ENCODE measurements at places on chromosomes 2 and 18.
A peak's percentile ranks its signal among the peaks of the same experiment; 100 is the strongest.

DNA sequence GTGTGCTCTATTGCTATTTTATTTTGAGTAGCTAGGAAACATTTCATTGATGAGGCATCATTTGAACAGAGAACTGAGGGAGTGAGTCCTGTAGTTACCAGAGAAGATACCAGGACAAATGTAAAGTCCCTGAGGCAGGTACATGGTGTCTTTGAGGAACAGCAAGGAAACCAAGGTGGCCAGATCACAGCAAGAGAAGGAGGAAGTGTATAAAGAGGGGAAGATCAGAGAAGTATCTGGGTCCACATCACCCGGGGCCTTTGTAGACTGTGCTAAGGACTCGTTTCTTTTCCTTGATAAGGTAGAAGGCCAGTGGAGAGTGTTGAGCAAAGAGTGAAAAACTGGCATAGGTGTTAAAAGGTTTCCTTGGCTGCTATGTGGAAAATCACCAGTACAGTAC is 34.8 kb upstream of the PLB1 start:
- no peak for DNase-seq

DNA sequence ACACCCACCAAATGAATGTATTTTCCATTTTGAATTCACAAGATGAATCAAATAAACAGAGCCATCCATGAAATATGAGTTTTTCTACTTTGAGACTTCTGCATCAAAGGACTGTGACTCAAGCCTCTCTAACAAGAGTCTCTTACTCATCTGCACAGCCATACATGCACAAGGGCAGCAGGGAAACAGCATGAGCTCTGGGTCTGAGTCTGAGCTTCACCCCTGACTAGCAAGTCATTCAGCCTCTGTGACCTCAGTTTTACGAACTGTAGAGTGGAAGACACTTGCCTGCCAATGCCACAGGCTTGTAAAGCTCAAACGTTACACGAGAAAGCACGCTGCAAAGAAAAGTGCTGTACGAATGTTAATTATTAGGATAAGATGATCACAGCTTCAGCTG is 42.9 kb downstream of the MREG start:
- DNase-seq = peak; percentile 9

DNA sequence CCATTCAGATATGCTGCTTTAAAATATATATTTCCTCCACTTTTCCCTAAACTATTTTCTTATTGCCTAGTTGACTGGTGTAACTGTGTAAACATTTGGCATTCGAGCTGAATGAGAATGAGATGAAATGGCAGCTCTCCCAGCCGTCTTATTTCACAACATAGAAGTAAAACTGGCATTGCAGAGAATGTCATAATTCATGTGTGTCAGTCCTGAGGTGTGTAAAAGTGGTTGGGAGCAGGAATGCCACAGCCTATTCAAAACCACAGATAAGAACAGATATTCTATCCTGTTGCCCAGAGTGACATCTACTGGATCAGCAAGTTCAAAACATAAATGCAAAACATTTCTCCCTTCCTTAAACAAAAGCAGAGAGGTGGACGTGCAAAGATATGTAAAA is 565.5 kb upstream of the CHAC2 start:
- no peak for DNase-seq

GRCh38 chr18:3193331-3193730 is 26.4 kb downstream of the MYOM1 start:
- no peak for DNase-seq

DNA sequence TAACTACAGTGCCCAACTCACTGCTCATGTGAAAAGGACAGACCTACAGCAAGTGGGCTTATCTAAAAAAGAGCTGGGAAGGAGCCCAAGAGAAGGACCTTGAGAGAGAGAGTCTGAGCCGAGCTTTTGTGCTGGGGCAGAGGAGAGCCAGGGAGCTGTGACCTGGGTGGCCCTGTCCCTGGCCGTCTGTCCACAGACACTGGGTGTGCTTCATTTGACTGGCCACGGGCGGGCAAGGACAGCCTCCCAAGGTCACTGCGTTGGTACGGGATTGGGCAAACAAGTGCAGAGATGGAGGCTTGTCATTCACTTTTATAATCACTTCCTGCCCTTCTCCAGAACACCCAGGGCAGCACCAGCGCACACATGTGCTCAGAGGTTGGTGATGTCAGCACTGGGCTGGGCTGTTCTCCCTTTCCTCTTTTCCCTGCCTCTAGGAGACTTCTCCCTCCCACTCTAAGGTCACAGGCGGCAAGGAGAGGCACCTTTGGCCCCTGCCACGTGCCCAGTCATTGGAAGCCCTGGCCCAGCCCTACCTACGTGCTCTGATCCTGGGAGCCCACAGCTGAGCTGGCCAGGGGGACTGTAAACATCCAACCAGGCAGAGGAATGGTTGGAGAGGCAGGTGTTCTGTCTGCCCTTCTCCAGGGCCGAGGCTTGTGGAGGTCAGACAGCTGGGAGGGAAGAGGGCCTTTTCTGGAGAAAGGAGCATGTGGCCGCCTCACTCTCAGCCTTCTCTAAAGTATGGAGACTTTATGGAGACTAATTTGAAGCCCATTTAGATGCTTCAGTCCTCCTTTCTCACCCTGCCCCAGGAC is 6.4 kb upstream of the PSD4 start:
- DNase-seq = peak; percentile 51

DNA sequence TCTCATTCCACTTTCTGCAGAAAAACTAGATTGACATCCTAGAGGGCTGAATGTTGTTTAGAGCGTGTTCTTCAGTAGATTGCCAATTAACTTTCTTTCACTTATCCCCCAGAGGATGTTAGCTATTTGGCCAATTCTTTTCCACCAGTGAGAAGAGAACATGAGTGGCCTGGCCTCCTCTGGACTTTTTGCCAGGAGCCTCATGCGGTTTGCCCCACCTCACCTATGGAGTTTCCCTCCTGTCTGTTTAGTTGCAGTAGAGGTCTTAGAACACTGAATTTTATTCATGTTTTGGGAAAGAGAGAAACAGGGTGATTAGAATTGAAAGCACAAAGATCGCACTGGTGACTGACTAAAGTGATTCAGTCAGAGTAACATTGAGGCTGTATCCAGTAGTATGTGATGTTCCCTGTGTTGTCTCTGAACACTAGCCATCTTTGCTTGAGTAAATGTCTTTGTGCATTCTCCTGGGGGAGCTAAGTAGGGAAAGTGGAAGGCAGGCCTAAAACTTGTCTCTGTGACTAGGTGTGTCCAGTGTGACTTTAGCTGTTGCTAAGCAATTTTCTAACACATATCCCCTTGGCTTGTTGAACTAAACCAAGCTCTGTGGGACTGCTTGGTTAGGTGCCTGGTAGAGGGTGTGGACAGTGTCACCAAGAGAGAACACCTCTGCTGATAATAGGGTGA is 34.0 kb downstream of the UGP2 start:
- no peak for DNase-seq

DNA sequence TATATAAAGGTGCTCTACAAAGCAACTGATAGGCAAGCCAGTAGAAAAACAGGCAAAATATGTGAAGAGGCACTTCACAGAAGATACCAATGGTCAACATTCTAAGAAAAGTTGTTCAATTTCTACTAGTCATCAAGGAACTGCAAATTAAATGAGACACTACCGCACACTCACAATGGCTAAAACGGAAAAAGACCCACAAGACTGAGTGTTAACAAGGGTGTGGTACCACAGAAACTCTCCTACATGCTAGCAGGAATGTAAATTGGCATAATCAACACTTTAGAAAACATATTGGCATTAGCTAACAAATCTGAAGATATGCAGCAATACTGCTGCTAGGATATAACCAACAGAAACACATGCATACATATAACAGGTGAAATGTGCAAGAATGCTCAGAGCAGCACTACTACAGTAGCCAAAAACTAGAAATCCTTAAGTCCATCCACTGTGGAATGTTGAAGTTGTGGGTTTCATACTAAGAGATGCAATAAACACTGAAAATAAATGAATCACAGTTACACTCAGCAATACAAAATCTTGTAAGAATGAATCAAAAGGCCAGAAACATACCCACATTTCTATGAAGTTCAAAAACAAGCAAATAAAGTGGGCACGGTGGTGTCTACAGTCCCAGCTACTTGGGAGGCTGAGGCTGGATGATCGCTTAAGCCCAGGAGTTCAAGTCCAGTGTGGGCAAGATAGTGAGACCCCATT is 9.2 kb downstream of the RNU4ATAC start:
- DNase-seq = no peak

DNA sequence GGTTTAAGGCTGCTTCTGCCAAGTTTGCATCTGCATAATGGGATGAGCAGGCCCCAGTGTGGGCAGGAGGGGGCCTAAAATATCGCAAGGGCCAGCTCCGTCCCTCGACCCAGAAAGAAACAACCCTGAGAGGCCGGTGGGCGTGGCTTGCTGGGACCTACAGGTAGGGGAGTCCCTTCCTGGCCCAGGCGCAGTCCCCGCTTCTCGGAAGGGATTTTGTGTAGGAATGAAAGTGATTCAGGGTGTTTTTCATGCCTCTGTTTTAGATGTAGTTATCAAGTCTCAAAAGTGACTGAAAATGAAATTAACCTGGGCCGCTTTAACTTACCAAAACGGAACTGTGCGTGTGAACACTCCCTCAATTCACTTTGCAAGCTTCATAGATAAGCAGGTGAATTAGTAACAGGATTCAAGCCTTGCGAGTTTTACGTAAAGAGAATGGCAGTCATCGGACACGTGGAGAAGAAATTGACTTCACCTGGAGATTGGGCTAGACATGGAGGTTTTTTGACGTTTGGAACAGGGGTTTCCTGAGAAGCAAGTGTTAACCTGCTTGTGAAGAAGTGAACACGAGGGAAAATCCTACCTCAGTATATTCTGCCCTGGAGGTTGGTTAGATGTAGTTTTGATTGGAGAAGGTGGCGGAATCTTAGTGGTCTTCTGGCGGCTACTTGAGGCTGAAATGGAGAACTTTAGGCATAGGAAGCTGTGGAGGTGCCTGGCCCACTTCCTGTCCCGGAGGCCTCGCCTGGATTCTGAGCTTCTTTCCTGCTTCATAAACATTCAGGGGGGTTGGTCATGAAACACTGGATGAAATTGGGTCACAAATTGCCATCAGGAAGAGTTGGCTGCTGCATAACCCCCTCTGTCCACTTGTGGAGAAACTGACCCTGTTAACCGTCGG is 1.7 kb downstream of the NCK2 start:
- DNase-seq = peak; percentile 91

- no peak for DNase-seq
Measured at GRCh38 chr18:38481576-38481975, 916.0 kb upstream of the CELF4 start.

DNA sequence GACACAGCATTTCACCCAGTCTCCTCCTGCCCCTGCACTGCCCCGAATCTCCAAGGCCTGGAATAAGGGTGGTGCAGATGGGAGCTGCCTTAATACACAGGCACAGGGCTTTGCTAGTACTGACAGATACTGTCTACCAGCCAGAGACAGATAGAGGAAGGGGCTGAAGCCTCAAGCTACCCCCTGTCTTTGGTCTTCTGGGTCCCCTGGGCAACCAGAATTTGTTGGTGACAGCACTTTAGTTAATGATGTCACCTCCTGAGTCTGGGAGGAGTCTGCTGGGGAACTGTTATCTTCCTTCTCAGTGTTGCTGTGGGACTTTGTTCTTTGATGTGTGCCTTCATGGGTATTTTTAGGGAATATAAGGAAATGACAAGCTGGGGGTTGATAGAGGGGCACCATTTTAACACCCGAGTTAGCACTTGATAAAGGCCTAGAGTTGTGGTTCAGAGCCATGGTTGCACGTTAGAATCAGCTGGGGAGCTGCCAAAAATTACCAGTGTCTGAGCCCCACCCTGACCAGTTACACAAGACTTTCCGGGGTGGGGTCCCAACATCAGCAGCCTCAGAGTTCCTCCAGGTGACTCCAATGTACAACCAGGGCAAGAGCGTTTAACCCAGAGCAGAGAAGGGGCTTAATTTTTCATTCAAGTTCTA is 136.8 kb downstream of the SMAD7 start:
- DNase-seq = no peak

GRCh38 chr2:209685963-209686362 is 85.7 kb upstream of the UNC80 start:
- DNase-seq = no peak

GRCh38 chr2:149129433-149129832 is 90.9 kb downstream of the LYPD6B start:
- DNase-seq = no peak

- DNase-seq = no peak
Measured at GRCh38 chr2:187617905-187618304, 63.7 kb upstream of the TFPI start.

- no peak for DNase-seq
Measured at GRCh38 chr18:75923169-75923568, 495.7 kb upstream of the SMIM21 start.

DNA sequence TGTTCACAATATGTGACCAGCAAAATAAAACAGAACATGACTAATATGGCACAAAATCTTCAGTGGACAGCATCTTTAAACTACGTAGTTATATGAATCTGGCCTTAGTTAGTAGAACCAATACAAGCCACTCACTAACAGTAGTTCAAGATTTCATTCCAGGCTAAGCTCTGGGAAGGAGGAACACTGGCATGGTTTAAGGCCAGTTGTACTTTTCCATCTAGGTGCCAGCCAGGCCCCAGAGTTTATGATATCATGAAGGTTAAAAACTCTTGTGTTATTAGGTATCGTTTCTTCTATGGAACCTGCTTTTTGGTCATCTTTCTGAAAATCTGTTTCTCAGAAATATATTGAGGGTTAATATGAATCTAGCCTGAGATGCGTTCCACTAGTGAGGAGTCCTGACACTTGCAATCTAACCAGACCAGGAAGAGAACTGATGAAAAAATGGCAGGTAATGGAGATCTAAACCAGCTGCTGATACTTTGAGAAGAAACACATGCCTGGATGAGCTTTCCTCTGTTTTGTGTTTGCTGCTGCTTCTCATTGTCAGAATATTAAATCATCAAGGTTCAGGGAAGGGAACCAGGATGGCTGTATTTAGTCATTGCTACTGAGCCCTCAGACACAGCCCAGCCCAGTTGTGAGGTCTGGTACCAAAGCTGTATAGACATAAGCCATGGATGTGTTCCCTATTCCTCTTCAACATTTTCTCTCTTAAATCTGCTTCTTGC is 182.8 kb upstream of the SETBP1 start:
- DNase-seq = no peak

Measured in activated CD4-positive, alpha-beta T cell treated with anti-CD3 and anti-CD28 coated beads, Interleukin-2, Interleukin-4, amounts not matched to agents 100 ng/mL and 50 ng/mL, durations not matched to agents 16 hours and 8 hours (primary cell).